ENCODE measurements at places on chromosomes 3 and 15.

- DNase-seq: no peak
Measured at GRCh38 chr15:61141497-61142125, 87.5 kb downstream of the RORA start.

- peak; percentile 79 for DNase-seq
Measured at GRCh38 chr15:55587321-55588069, 650 bp downstream of the PYGO1 start.

DNA sequence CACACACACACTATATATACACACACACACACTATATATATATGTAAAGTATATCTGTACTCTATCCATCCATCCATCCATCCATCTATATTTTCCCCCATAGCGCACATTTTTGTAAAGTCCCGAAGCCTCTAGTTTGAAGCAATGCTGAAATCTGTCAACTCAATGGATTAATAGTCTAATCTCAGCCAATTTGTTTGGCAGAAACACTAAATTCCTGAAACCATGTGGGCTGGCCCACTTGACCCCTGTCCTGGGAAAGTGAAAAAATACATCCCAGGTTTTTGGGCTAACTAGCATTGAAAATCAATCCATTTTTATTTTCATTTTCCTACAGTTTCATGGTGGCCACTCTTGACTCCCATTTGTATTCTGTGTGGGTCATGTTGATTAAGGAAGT, 166.7 kb downstream of the SLCO3A1 start:
- DNase-seq: no peak

- DNase-seq: peak; percentile 78
Measured at GRCh38 chr3:122947196-122947595, 80.4 kb downstream of the SEMA5B start.

DNA sequence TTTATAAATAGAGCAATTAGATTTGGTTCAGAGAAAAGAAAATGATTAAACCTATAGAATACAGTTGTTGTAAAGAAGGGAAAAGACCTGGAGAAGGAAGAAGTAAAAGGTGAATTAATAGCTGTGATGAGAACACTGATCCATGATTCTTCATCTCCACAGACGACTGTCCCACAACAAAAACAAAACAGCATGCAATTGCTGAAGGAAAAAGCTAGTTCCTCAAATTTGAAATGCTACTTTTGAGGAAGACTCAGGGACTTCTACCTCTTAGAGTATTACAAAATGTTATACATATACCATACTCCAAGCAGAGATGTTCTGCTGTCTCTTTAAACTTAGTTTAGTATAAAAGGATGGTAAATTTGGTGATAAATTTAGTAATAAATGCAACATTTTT, 21.5 kb downstream of the ALCAM start:
- DNase-seq: no peak

Measured in D341Med (cell line).